ENCODE measurements at places on chromosomes 16 and 17.
A peak's percentile ranks its signal among the peaks of the same experiment; 100 is the strongest.

DNA sequence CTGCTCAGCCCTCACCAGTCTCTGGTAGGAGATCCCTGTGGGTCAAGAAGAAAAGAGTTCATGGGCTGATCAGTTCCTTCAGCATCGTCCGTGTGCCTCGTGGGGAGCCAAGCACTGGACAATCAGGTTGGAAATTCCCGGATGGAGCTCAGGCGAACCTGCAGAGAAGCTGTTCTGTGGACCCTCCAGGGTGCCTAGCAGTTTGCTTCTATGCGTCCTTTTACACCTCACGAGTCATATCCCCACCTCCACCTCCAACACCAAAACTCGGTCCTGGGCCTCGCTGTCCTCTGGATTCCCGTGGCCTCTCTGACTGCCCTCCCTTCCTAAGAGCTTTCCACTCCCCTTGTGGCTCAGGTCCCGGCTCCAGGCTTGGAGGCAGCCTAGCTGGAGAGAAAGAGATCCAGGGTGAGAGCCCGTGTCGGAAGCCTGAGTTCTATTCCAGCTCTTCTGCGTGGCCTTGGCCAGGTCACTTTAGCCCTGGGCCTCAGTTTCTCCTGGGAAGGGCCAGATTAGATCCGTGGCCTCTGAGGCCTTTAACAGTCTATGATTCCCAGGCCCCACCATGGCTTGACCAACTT is 26.2 kb upstream of the PIK3R6 start:
- no peak for DNase-seq

DNA sequence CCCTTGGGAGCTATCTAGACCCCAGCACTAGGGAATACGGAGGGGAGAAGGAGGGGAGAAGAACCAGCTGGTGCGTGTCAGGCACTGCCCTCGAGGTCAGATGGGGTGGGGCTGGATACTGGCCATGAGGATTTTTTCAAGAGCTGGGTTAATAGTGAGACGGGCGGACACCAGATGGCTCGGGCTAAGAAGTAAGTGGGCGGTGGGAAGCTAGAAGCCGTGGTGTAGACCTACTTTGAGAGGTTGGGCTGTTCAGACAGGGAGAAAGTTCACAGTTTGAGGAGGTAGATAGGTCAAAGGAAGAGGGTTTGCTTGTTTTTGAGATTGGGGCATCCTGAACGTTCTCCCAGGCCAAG is 303.8 kb downstream of the SEC14L1 start:
- DNase-seq: no peak

- DNase-seq: no peak
Measured at GRCh38 chr16:71564335-71564967, 12.4 kb downstream of the TAT start.

DNA sequence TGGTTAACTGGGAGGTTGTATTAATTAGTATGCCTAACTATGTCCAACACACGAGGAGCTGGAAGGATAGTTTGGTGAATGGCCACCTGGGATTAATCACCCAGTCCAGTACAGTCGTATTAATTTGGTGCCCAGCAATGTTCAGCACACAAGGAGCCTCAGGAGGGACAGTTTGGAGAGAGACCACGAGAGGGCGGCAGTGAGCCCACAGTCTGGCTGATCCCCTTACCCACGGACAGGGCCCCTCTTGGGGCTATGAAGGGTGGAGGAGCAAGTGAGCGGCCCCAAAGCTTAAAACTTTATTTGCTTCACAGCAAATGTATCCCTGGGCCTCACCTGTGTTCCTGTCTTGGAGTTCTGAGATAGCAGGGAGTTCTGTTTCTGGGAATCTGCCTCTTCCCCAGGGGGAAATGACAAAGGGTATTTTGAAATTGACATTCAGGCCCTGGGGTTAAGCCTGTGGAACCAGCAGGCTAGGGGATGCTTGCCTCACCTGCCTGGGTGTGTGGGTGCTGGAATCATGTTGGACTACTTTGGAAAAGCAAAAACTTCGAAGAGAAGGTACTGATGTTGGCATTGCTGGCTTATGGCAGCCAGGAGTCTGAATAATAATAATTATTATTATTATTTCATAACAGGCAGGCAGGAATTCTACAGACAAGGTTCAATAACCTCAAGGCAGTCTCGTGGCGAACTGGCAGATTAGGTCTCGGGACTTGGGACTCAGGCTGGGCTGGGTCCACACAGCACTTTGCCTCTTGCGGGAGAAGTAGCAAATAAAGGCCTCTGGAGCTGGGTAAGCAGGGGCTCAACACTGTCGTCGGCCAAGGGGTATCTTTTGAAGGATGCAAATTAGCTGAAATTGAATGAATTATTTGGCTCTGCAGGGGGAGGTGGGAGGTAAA is 227.6 kb upstream of the ASIC2 start:
- DNase-seq: peak; percentile 4

DNA sequence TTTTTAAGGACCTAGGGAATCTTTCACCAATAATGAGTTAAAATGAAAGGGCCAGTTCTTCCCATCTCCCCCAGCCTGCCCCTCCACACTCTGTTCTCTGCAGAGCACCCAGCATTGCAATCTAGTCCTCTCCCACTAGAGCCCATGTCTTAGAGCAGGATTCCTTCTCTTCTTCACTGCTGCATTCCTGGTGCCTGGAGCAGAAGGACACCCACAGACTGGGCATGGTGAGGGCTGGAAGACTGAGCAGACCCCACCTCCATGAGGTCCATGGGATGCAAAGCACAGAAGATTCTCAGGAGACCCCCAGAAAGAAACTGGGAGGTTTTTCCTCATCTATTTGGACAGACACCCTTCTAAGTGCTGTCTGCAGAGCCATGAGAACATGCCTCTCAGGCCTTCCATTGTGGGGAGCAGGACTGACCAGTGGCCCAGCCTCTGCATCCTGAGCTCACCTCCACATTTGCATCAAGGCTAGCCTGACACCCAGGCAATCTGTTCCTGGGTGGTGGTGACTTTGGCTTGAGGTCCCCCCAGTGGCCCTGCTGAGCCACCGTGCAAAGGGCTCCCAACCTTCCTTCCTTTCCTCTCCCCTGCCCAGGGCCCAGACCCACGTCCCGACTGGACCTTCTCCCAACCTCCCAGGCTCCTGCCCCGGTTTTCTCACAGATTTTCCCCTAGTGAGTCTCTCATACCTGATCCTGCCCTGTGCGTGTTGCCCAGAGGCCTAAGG is 74.2 kb upstream of the ZNF469 start:
- DNase-seq: no peak

DNA sequence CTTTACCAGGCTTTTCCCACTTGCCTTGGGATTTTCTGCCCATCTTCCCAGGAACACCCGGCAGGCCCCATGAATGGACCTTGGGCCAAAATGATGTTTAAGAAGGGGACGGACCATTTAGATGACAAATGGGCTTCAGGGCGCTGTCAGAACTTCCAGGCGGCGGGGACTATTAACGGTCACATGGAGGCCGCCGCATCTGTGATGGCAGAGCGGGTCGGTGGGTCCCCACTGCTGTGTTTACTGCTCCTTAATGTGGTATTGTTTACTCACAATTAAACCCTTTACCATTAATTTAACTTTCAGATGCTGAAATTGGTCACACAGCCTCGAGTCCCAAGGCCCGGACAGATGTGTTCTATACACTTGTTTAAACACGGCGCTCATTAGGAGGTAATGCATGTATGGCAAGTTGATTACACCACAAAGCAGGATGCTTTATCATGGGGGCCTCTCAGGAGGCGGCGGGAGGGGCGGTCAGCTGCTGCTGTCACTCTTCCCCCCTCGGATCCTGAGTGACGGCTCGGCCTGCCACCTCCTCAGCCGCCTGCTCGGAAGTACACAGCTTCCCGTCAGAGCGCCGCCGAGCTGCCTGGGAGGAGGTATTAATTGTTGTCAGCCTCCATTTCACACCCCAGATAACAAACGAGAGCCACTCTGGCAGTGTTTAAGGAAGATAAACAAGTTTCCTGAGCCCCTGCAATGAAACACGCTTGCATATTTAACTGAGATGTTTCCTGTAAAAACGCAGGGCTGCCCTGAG is 83.9 kb upstream of the IRX3 start:
- no peak for DNase-seq

- DNase-seq: peak; percentile 3
Measured at GRCh38 chr16:2584729-2585650, 47.2 kb downstream of the PDPK1 start.

- peak; percentile 26 for DNase-seq
Measured at GRCh38 chr17:64707050-64707591, 45.0 kb upstream of the SMURF2 start.

DNA sequence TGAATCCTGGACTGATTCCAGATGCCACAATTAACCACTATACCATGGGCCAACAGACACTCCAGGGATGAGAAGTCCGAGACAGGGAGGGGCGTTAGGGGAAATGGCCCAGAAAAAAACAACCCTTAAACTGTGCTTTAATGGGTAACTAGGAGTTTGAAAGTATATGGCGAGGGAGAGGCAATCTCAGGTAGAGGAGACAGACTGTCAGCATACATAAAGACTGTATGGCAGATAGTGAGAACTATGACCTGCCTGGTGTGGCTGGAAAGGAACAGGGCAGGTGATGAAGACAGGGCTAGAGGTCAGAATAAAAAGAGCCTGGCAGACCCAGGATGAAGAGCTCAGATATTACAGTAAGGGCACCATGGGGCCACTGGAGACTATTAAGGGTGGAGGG is 8.1 kb downstream of the ZZEF1 start:
- DNase-seq: no peak

DNA sequence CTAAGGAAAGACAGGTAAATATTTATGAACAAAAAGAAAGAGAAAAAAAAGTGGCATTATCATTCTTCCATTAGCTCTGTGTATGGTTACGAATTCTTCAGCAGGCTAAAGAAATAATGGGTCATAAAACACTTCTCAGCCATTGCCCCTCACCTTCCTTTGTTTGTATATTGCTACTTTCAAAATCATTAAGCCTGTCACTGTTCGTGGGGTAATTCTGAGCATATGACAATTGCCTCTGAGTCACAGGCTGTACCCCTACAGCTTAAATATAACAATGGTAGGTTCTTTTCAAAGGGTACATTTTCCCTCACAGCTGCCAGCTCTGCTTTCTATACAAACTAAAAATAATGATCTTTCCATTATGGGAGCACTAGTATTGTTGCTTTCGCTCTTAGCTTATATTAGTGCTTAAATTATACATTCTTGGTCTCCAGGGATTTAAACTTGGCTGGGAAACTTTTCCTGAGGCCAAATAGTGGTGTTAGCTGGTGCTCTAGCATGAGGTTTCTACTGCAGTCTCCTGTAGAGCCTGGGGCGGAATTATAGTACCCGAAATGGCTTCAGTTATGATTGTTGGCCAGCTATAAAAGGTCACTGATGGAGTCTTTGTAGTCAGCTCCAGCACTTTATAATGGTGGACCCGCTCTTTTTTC is 74.7 kb upstream of the CDH11 start:
- no peak for DNase-seq

DNA sequence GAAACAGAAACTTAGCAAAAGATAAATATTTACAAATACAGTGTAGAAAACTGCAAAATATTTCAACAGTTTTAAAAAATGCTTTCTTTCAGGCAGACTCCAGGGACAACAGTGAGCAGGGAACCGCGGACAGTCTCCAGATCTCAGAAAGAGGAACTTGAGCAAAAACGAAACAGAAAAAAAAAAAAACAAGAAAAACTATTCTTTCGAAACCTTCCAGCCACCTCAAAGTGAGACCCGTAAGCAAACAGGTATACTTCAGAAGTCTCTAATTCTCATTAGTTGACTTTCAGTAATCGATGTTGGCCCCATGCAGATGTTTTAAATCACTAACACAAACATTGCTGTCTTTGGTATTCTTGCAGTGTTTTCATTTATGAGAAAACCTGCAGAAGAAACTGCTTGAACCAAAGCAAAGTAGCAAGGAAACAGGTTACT is 15.7 kb upstream of the CCL1 start:
- no peak for DNase-seq

- no peak for DNase-seq
Measured at GRCh38 chr16:1757714-1758461, 13.5 kb downstream of the NME3 start.

DNA sequence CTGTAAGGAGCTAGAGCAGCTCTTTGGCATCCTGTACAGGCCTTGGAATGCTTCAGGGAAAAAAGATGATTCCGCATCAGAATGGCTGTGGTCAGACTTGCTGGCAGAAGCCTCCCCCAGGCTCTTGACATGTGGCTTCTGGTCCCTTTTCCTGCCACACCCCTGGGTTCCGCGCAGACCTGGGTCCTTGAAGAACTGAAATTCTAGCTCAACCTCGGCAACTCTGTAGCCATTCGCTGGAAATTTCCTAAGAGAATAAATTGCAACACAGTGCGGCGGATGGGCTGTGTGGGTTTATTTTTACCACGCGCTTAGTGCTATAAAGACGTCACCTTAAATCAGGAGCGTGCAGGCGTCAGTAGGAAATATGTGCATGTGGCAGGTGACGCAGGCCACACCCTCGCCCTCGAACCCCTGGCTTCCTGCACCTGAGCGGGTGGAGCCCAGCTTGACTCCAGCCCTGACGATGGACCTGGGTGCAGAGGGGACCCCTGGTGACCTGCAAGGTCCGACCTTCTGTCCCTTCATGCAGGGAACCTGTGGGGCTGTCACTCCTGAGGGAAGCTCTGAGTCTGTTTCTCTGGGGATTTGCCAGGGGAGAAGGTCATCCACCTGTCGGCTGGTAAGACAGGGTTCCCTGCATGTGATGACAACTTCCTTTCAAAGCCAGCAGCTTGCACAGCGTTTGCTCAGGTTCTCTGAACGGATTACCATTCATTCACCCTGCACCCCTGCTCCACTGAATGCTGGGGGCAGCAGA is 46.3 kb downstream of the METRNL start:
- DNase-seq: no peak

DNA sequence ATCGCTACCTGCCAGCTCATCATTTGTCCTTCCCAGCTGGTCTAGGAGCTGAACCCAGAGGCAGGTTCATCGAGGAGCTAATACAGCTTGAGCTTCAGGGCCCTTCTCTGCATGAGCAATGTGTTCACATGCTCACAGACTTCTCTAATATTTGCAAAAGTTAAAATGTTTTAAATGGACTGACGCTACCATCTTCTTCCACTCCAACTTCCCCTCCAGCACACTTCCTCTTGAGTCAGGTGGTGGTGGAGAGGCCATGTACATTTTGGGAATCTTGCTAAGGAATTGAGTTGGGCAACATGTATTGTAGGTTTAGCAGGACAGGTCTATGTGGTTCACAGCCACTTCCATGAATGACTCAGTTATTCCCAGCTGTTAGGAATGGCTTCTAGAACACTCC is 21.6 kb upstream of the RHOT1 start:
- DNase-seq: no peak

DNA sequence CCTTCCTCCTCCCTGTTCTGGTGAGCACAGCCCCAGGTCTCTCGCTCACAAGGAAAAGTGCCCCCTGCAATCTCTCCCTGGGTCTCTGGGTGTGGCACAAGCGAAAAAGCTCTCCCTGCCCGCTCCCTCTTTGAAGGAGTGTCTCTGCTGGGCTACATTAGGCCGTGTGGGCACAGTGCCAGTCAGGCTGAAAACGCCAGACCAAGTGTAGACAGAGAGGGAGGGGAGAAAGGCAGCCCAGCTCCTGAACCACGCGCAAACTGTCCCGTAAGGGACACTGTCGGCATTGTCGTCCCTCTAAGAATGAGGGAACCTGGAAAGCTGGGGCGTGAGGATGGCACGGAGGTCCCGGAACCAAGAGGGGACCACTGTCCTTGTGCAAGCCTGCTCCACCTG is 3.9 kb downstream of the SMIM5 start:
- peak; percentile 31 for DNase-seq

All from midbrain (tissue), 1 donor.